ENCODE measurements at places on chromosomes 5 and 9.

DNA sequence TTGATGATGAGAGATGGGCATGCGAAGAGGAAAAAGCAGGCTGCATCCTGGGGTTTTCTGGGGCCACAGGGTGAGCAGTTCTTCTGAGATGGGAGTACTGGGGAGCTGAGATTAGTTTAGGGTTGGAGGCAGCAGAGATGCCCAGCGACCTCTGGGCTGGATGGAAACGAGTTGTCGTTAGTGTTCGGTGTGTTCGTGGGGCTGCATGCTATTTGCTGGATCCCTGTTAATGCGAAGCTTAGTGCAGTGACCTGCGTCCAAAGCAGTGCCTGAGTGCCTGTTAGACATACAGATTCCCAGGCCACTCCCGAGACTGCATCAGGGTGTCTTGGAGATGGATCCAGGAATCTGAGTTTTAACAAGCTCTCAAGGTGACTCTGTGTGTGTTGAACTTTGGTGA, 201.3 kb downstream of the CACNA1B start:
- DNase-seq, result no peak

- no peak for DNase-seq
Measured at GRCh38 chr5:28286566-28286965, 1248.2 kb upstream of the CDH9 start.

DNA sequence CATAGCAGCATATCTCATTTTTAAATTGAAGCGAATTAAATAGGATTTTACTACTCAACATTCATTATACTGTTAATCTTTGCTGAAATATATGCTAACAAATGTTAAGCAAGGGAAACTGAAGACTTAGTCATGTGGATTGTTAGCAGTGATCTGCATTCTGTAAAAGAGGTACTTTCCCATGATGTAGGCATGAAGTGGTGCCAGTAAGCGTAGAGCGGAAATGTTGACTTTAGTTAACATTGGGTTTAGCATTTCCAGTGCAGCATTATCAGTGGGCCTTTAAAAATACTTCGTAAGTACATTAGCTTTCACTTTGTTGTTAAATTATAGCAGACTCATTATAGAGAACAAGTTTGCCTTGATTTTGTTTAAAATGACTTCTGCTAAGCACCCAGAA, 130.3 kb downstream of the CDC42SE2 start:
- DNase-seq, result peak; percentile 25

DNA sequence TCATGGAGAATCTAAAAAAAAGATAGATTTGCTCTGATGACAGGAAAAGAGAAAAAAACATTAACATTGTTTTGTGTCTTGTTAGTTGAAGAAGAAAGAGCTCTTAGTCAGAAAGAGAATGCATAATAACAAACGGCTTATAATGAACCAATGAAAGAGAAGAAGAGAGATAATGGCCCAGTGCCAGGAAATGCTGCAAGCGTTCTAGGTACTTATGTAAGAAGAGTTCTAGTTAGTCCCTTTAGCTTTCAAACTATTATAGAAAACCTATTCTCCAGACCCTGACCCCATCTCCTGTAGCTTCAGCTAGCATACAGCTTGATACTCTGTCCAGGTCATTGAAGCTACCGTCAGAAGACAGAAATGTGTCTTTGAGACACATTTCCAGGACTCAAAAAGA, 70.2 kb downstream of the FBXL17 start:
- DNase-seq, result no peak

GRCh38 chr9:95370064-95370463, 52.6 kb upstream of the FANCC start:
- no peak for DNase-seq

GRCh38 chr9:107044872-107045271, 181.9 kb downstream of the ZNF462 start:
- DNase-seq, result no peak

DNA sequence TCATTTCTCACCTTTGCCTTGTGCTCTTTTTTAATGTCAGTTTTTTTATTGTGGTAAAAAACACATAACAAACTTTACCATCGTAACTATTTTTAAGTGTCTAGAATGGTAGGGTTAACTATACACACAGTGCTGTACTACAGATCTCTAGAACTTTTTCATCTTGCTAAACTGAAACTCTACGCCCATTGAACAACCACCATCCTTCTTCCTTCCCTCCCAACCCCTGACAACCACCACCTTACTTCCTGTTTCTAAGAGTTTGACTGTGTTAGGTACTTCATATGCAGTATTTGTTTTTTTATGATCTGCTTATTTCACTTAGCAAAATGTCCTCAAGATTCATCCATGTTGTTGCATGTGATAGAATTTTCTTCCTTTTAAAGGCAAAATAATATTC, 54.9 kb downstream of the PSAT1 start:
- no peak for DNase-seq

DNA sequence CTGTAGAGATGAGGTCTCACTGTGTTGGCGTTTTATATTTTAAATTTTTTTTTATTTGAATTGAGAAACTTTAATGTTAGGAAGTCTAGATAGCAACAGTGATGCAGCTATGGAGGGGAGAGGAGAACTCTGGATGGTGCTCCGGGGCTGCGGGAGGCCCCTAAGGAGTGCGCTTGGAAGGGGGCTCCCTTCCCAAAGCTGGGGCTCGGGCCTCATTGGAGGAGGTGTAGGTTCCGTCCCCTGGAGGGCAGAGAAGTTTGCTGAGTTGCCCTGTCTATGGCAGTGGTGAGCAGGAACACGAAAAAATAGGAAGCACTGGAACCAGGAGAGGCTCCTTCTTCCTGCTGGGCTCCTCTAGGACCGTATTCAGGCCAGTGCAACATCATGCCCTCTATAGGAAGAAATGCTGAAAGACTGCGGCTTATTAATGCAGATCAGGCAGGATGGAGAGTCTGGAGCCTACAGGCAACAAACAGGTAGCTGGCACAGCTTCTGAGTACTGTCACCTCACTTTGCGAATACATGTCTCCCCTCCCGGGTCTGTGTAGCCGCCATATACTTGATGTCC, 16.1 kb downstream of the AHRR start:
- DNase-seq, result no peak

DNA sequence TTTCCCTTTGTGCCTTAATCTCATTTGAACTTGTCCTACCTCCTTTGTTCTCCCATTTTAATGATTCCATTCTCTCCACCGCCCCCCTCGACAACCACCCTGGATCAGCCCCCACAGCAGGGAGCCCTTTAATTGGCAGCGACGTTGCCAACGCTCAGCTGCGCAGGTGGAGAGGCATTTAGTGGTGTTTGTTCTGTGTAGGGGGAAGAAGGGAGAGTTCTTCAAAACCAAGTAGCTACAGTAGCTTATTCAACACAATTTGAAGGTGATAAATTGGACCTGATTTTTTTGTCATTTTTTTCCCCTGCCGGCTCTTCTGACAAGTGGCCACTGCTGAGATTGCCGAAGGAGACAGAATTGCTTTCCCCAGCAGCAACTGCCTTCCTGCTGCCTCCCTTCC, 499.1 kb downstream of the CDK5RAP2 start:
- DNase-seq, result no peak

- DNase-seq, result peak; percentile 47
Measured at GRCh38 chr5:96794757-96795156, 13.0 kb downstream of the ERAP1 start.

DNA sequence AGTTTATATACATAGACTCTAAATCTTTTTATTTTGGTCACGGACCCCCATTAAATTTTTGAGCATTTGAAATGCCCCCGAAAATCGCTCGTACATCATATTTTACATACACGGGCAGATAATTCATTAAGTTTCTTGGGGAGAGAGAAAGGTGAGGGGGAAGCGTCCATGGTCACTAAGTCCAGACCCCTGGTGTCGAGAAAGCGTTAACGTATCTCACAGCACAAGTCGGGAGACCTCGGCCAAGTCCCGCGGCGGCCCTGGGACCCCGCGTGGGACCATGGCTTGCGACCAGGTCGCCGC, 794 bp downstream of the PTBP3 start:
- DNase-seq, result no peak

- no peak for DNase-seq
Measured at GRCh38 chr9:17793713-17794622, 215.1 kb downstream of the SH3GL2 start.

DNA sequence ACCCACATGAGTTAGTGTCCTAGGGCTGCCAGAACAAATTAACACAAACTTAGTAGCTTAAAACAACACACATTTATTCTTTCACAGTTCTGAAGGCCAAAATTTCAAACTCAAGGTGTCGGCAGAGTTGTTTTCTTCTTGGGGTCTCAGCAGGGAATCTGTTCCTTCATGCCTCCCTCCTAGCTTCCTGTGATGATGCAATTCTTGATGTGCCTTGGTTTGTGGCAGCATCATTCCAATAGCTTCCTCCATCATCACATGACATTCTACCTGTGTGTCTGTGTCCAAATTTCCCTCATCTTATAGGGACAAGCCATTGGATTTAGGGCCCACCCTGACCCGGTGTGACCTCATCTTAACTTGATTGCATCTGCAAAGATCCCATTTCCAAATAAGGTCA, 12.2 kb upstream of the SLC25A48 start:
- no peak for DNase-seq

- DNase-seq, result no peak
Measured at GRCh38 chr5:50647726-50648125, 18.7 kb upstream of the PARP8 start.

GRCh38 chr5:130227699-130228098, 323.4 kb downstream of the CHSY3 start:
- DNase-seq, result no peak

GRCh38 chr5:172990776-172991175, 7.2 kb downstream of the ATP6V0E1 start:
- no peak for DNase-seq

GRCh38 chr5:161549106-161549505, 2.6 kb upstream of the GABRB2 start:
- no peak for DNase-seq

DNA sequence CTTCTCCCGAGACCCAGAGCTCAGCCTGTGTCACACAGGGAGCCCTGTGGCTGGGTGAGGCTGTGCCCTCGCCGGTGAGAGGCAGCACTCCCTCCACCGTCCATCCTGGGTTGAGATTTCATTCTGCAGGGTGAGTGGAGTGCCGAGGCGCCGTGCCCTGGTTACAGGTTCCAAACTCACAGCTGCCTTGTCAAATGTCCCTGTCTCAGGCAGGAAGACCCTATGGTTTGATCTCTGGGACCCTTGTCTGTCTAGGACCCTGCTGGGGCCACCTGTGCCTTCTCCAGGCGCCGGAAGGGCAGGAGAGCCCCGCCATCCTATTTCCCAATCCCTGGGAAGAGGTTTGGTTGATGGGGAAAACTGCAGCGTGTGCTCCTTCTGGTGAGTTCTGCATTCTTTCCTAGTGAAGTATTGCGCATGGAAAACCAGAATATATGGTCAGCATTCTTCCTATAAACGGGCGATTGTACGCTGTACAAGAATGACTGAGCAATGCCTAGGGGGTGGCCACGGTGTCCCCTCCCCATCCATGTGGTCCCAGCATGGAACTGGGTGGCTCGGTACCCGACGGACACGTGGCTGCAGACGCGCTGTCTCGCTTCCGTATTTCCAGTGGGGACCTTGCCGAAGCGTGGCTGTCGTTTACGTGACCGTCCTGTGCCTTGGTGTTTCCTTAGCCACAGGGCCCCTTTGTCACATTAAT, 95.9 kb upstream of the COL5A1 start:
- DNase-seq, result no peak

- DNase-seq, result no peak
Measured at GRCh38 chr9:109536859-109537258, 38.8 kb upstream of the PTPN3 start.

DNA sequence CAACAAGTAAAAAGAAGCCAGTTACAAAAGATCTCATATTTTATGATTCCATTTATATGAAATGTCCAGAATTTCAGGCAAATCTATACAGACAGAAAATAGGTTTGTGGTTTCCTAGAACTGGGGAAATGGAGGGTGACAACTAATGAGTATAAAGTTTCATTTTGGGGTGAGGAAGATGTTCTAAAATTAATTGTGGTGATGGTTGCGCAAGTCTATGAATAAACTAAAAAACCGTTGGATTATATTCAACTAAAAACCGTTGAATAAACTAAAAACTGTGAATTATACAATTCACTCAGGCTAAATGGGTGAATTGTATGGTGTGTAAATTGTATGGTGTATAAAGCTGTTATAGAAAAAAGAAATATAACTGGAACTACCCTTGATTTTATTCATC, 47.6 kb downstream of the ADAMTS6 start:
- no peak for DNase-seq

DNA sequence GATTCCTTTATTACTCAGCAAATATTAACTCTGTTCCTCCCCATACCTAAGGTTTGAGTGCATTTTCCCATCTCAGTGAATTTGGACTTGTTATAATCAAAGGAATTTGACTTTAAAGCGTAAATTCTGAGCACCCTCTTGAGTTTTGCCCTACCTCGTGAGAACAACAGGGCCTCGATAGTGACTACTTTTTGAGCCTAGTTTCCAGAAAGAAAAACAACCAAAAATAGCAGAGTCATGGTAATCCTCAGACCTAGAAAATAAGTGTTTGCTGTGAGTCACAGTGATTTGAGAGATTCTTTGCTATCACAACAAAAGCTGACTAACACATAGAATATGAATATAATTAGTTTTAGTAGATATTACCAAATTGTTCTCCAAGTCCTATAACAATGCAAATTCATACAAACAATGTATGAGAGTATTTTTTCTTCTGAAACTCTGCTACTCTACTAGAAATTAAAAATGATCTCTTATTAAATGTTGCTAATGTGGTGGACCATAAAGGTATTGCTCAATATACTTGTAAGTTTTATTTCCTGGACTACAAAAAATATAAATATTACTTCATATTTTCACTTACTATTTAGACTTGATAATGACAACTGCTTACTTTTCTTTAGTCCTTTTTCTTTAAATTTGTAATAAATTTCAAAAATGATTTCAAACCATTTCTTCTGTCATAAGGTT, 759.7 kb downstream of the BRINP1 start:
- no peak for DNase-seq

DNA sequence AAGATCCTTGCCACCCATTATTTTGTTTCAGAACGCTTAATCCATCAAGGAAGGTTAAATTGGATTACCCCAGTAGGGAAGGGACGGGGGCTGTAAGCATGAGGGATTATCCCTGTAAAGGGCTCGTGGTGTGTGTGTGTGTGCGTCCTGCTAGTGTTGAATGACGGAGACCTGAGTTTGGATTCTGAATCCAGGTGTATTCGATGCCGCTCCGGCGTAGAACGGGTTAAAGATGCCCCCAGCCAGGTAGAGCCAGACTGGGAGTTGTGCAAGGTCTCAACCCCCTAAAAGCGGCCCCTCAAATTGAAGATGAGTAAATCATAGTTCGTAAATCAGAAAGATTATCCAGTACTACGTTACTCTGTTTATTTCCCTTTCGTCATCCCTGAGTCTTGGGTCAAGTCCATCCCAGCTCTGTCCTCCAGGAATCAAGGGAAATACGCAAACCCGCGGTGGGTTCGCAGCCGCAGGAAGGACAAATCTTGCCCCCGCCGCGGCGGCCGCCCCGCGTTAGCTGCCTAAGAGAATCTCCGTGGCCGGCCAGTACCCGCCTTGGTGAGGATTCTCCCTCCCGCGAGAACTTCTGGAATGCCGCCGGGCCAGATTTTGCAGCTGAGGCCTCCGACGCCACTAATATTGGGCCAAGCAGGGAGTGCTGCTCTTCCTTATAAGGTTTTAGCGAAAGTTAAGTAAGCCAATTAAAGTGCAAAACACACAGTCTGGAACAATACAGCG, 586 bp upstream of the MTAP start:
- DNase-seq, result no peak
